Vein endothelial cell (primary cell): ENCODE measurements at places on chromosomes 2 and 18. TPM values are rescaled to one million over a fixed set of nuclear protein-coding genes. Genes with fewer than 3 reads are reported as not detected.

The CD8B2 gene
- not detected in 2 replicates for total RNA-seq

The GALR1 gene
- total RNA-seq = not detected in 2 replicates

The C2orf72 gene
- total RNA-seq = under 0.01 TPM in 1 of 2 replicates, not detected in the other

The GPR45 gene
- not detected in 2 replicates for total RNA-seq

The TLX2 gene
- not detected in 2 replicates for total RNA-seq

The CRYGD gene
- total RNA-seq = not detected in 2 replicates

The UGT1A4 gene
- not detected in 2 replicates for total RNA-seq

The SAG gene
- not detected in 2 replicates for total RNA-seq

The MALL gene
- 67.0 and 130 TPM in 2 replicates for total RNA-seq

The ALLC gene
- not detected in 2 replicates for total RNA-seq

The AQP12A gene
- not detected in 2 replicates for total RNA-seq

The TUBA4B gene
- not detected in 2 replicates for total RNA-seq

The BOLA3 gene
- total RNA-seq = 25.5 and 26.7 TPM in 2 replicates

The NETO1 gene
- not detected in 2 replicates for total RNA-seq

The KCNF1 gene
- total RNA-seq = 1.3 and 2.3 TPM in 2 replicates

The POTEE gene
- 0.29 and 0.33 TPM in 2 replicates for total RNA-seq

The ATP8B1 gene
- 80.7 and 92.7 TPM in 2 replicates for total RNA-seq

The RNF125 gene
- 2.0 and 4.8 TPM in 2 replicates for total RNA-seq

The AGXT gene
- not detected in 2 replicates for total RNA-seq

The TMEM198 gene
- total RNA-seq = not detected in 2 replicates

The UGT1A3 gene
- not detected in 2 replicates for total RNA-seq

The CRYBA2 gene
- total RNA-seq = not detected in 2 replicates

The MC4R gene
- not detected in 2 replicates for total RNA-seq

The PID1 gene
- under 0.01 and 0.48 TPM in 2 replicates for total RNA-seq

The GLI2 gene
- total RNA-seq = under 0.01 and 0.19 TPM in 2 replicates

The TMEM17 gene
- total RNA-seq = 2.2 and 2.3 TPM in 2 replicates

The MATN3 gene
- total RNA-seq = 1.4 and 2.9 TPM in 2 replicates

The EHD3 gene
- 4.9 and 5.2 TPM in 2 replicates for total RNA-seq

The HRH4 gene
- total RNA-seq = under 0.01 and 0.10 TPM in 2 replicates

The NCKAP5 gene
- 0.96 and 2.0 TPM in 2 replicates for total RNA-seq

The DLX2 gene
- total RNA-seq = not detected in 2 replicates

The ANKRD30B gene
- not detected in 2 replicates for total RNA-seq

The MAL gene
- total RNA-seq = not detected in 2 replicates

The MC5R gene
- total RNA-seq = not detected in 2 replicates

The DNPEP gene
- total RNA-seq = 57.2 and 60.8 TPM in 2 replicates

The ARHGAP28 gene
- total RNA-seq = 18.9 and 25.6 TPM in 2 replicates

The GPAT2 gene
- total RNA-seq = 12.8 and 18.3 TPM in 2 replicates

The RAD51AP2 gene
- not detected in 2 replicates for total RNA-seq

The STPG4 gene
- total RNA-seq = 0.29 and 0.33 TPM in 2 replicates

The CFAP65 gene
- total RNA-seq = not detected in 2 replicates

The TMEM214 gene
- 53.2 and 73.8 TPM in 2 replicates for total RNA-seq

The ZNF385B gene
- total RNA-seq = not detected in 2 replicates

The HOXD10 gene
- 2.2 and 2.3 TPM in 2 replicates for total RNA-seq

The TOGARAM2 gene
- total RNA-seq = 0.10 TPM in 1 of 2 replicates, not detected in the other

The RAMP1 gene
- not detected in 2 replicates for total RNA-seq

The RTP5 gene
- total RNA-seq = not detected in 2 replicates

The BMP10 gene
- total RNA-seq = 0.33 TPM in 1 of 2 replicates, not detected in the other

The WNT10A gene
- not detected in 2 replicates for total RNA-seq

The PLGLB2 gene
- total RNA-seq = 1.5 and 2.0 TPM in 2 replicates

The CYP26B1 gene
- 0.19 and 0.65 TPM in 2 replicates for total RNA-seq

The MYCN gene
- total RNA-seq = 4.9 and 5.5 TPM in 2 replicates

The PLEKHB2 gene
- 95.1 and 111 TPM in 2 replicates for total RNA-seq

The SLC19A3 gene
- 0.33 TPM in 1 of 2 replicates, not detected in the other for total RNA-seq

The BCL11A gene
- 0.33 and 0.38 TPM in 2 replicates for total RNA-seq

The OSBPL1A gene
- 17.6 and 17.7 TPM in 2 replicates for total RNA-seq

The NXPH2 gene
- total RNA-seq = not detected in 2 replicates

The RIT2 gene
- total RNA-seq = not detected in 2 replicates

The CTNNA2 gene
- not detected in 2 replicates for total RNA-seq
